Activated T-helper 1 cell treated with anti-CD3 and anti-CD28 coated beads, Interleukin-2, amount 50 U/mL, for 16 hours (primary cell): ENCODE measurements at places on chromosomes 3 and 15.

DNA sequence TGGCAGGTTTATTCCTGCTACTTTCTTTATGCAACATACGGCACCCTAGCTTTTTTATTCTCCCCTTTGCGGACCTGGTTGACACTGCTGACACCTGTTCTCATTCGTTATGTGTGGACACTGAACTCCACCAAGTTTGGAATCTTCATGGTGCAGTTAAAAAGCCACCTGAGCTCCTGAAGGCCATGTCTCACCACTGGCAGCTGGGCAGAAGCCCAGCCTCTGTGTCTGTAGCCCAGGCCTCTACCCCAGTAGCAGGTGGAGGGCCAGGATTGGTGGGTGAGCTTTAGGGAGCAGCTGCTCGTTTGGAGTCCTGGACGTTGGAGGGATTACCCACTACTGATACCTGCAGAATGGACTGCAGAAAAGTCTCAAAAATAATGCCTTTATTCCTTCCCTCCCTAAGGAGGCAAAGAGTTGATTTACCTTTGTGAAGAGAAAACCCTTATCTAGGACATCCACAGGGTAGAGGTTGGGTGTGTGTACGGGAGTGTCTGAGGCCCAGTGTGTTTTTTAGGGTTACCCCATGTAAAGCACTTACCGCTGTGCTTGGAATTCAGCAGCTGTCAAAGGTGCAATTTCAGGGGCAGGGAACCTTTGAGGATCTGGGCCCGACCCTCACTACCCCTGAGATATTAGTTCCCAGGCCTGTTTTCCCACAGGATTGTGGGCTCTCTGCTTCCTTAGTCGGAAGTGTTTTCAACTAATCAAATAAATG is 637 bp upstream of the CCNDBP1 start:
- no peak for DNase-seq

DNA sequence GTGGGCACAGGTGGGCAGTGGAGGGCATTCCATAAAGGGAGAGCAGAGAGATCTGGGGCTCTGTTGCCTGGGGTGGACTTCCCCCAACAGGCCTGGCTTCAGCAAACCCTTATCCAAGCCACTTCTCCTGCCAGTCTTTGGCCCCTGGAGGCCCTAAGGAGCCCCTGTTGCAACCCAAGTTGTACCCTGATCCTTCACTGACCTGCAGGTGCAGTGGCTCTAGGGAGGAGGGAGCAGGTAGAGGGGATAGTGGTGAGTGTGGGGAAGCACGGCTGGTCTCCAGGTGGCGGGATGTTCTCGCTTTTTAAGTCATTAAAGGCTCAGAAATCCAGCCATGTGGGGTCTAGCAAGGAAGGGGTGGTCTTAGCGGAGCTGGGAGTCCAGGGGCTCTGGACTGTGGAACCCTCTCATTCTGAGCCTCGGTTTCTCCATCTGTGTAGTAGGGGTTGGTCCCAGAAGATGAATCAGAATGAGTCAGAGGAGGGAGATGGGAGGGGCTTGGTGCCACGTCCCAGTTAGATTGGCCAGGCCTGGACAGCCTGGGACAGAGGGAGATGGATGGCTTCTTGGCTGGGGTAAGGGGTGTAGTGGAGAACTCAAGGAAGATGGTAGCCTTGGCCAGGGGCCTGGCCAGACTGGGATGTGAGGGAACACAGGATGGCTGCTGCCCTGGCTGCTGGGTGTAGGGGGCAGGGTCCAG is 2.6 kb downstream of the ZBTB47 start:
- no peak for DNase-seq

DNA sequence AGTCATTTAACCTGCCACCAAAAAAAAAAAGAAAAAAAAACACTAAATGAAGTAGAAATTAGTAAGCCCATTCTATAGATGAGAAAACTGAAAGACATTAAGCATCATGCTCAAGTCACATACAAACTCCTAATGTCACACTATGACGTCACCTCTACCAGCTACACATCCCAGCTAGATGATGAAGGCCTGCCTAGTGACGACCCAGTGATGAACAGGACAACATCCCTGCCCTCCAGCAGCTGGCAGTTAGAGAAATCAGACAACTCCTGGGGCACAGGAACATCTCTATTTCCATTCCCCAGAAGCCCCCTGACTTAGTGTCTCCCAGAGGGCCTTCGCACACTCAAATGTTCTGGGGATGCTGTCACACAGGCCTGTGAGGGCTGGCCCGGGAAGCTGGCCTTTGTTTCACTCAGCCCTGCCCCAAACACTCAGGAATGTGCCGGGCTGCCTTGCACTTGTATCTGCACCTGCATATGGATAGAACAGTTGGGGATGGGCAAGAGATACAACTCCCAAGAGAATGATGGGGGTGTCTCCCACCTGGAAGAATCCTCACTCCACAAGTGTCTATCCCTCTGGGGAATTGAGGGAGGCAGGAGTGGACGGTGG is 7.0 kb upstream of the HAPLN3 start:
- DNase-seq, result no peak

DNA sequence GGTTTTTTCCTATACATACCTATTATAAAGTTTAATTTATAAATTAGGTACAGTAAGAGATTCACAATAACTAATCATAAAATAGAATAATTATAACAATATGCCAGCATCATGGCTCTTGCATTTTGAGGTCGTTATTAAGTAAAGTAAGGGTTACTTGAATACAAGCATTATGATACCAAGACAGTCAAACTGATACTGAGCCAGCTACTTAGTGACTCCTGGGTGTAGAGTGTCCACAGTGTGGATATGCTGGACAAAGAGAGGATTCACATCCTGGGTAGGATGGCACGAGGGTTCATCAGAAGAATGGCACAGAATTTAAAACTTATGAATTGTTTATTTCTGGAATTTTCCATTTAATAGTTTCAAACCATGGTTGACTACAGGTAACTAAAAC is 157.2 kb upstream of the IL12A start:
- DNase-seq, result no peak

GRCh38 chr15:66369773-66370651 is 13.5 kb upstream of the TIPIN start:
- no peak for DNase-seq

GRCh38 chr3:55159016-55159415 is 231.2 kb upstream of the LRTM1 start:
- no peak for DNase-seq
